ENCODE measurements at places on chromosomes 6 and 20. TPM values are rescaled to one million over a fixed set of nuclear protein-coding genes. Genes with fewer than 3 reads are reported as not detected.

The OLIG3 gene
- not detected for total RNA-seq

GRCh38 chr6:4256969-4257368 is 121.6 kb upstream of the ECI2 start:
- DNase-seq, result no peak

GRCh38 chr6:132070356-132070755 is 119.2 kb upstream of the CCN2 start:
- DNase-seq, result no peak

The DUSP15 gene
- total RNA-seq, result 4.7 TPM

- no peak for DNase-seq
These were observed 25.1 kb downstream of the JAG1 start for GRCh38 chr20:10648651-10649050.

The CCN6 gene
- not detected for total RNA-seq

DNA sequence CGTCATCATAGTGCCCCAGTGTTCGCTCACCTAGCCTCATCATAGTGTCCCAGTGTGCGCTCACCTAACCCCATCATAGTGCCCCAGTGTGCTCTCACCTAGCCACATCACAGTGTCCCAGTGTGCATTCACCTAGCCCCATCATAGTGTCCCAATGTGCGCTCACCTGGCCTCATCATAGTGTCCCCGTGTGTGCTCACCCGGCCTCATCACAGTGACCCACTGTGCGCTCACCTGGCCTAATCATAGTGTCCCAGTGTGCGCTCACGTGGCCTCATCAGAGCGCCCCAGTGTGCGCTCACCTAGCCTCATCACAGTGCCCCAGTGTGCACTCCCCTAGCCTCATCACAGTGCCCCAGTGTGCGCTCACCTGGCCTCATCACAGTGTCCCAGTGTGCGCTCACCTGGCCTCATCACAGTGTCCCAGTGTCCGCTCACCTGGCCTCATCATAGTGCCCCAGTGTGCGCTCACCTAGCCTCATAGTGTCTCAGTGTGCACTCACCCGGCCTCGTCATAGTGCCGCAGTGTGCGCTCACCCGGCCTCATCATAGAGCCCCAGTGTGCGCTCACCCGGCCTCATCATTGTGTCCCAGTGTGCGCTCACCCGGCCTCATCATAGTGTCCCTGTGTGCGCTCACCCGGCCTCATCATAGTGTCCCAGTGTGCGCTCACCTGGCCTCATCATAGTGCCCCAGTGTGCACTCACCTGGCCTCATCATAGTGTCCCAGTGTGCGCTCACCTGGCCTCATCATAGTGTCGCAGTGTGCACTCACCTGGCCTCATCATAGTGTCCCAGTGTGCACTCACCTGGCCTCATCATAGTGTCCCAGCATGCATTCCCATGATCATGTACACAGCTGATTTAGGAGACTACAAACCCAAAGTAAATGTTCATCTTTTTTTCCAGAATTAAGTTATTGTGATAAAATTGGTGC is 9.5 kb downstream of the TMEM242 start:
- DNase-seq, result no peak

DNA sequence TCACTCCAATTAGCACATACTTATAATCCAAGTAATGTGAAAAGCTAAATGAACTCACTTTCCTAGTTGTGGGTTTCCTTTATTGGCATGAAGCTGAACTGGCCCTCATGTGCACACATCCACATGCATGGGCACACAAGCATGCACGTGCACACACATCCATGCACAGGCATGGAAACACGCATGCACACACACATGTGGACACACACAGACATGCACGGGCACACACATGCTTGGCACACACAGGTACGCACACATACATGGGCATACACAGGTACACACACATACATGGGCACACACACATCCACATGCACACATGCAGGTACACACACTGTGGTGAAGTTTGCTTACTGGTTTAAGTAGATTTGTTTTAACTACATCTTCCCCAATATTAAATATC is 23.8 kb downstream of the SYNDIG1 start:
- DNase-seq, result no peak

The PLG gene
- 0.44 TPM for total RNA-seq

GRCh38 chr6:168333039-168333438 is 13.5 kb upstream of the DACT2 start:
- no peak for DNase-seq

GRCh38 chr6:168916576-168917211 is 337.0 kb downstream of the THBS2 start:
- peak; percentile 63 for DNase-seq

DNA sequence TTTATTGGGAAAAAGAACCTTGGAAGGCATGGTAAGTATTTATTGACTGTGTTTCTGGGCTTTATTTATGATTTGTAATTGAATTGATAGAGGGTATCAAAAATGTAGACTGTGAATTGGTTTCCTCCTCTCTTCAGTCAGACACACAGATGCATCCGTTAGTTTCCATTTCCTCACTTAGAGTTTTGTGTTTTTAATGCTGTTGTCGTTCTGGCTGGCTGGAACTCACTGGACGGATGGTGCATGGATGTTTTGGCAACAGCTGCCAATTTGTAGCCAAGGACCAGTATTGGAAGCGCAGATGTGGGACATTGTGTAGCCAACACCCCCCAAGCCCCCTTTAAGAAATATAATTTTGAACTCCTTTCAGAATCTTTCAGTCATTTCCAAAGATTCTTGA is 134.5 kb downstream of the JARID2 start:
- DNase-seq, result no peak

The NXT1 gene
- 30.8 TPM for total RNA-seq

GRCh38 chr6:71582820-71583219 is 294.2 kb downstream of the OGFRL1 start:
- no peak for DNase-seq

DNA sequence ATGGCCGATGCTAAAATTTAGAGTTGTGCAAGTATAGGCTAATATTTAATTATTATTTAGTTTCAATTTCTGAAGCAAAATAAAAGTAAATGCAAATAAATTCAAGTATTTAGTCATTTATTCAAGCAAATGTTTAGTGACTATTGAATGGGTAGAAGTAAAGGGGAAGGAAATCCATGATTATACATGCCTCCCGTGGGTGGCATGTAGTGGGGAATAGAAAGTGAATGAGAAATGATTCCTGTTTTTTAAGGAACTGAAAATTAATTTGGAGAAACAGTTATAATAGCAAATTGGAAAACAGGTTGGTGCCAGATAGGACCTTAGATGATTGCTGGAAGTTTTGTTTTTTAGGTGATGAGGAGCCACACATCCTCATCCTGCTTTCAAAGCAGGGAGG is 35.4 kb downstream of the FAM229B start:
- no peak for DNase-seq

GRCh38 chr6:35698858-35699257 is 10.1 kb upstream of the FKBP5 start:
- DNase-seq, result no peak

The MOG gene
- total RNA-seq, result not detected

The TBXT gene
- total RNA-seq, result not detected

DNA sequence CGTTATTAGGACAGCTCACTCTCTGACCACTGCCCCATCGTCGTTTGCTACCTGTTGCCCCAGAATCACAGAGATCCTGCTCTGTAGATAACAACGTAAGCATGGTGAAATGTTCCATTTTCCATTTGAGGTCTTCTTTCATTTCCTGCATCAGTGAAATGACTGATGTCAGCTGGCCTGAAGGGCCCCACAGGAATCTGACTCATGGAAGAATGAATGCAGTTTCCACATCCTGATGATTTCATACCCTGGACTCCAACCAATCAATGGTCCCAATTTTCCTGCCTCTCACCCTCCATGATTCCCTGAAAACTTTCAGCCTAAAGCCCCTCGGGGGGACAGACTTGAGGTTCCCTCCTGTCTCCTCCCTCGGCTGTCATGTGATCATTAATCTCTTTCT is 394.4 kb upstream of the CDH4 start:
- DNase-seq, result no peak

GRCh38 chr6:37134396-37135191 is 35.4 kb upstream of the PIM1 start:
- peak; percentile 84 for DNase-seq

GRCh38 chr6:10416863-10417641 is 2.2 kb upstream of the TFAP2A start:
- no peak for DNase-seq

The LRRC73 gene
- total RNA-seq, result 0.57 TPM

DNA sequence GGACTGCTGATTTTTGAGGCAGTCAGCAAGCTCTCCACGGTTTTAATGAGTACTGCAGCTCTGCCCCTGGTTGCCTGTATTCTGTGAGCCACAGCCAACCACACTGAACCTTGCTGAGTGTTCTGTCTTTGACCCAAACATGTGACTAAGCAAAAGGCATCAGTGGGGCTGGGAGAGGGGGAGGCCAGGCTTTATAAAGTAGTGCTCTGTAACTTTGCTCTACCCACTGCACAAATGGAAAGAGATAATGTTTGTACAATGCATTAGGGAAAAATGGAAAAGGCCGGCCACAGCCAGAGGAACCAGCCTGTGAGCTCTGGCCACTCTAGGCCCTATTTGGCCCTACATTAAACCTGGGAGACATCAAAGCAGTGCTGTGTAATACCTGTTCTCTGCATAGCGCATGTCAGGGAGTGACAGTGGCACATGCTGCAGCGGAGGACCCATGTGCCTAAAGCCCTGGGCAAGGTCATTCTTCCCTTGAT is 22.0 kb downstream of the KLHL31 start:
- DNase-seq, result no peak

GRCh38 chr20:7375905-7376304 is 564.4 kb downstream of the HAO1 start:
- no peak for DNase-seq

DNA sequence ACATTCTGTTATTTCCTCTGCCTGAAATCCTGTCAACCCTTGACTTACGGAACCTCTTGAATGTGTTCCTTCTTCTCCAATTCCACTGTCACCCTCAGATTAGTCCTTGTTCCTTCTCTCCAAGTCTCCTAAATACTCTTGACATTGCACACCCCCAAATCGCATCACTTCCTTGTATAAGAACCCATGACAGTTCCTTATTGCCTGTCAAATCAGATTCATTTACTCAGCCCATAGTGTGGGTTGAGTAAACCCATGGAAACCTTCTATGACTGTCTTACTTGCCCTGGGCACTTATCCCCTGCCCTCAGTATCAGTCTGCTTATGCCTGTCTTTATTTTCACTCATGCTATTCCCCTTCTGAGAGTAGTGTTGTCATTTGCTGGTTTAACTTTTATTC is 40.5 kb downstream of the ARMC2 start:
- DNase-seq, result no peak

DNA sequence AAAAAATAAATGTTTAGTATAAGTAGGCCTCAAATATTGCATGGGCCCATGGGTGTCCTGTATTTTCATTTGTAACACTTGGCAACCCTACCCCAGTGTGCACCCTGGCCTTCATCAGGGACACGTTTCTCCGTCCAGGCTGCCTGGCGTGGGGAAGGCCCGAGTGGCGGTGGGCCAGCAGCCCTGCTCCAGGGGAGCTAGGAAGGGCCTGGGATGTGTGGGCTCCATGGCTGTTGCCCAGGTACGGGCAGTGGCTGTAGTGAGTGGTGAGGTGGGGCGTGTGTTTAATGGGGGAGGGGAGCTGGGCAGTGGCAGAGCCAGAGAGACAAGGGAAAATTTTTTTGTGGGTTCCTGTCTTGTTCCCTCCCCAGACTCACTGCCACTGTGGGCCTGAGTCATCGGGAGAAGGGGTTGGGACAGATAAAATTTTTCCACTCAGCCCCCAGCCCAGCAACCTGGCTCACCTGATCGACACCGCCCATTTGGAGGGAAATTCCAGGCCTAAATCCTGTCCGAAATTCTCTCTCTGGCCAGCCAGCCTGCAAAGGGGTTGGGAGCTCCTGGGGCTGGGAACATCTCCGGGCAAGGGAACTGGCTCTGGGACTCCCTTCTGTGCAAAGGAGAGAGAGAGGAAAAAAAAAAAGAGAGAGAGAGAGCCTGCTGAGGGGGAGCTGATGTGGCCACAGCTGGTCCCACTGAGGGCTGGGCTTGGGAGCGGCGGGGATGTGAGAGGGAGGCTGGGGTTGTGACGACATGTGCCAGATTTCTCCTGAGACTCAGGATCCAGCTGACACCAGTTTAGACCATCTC is 32.5 kb upstream of the VEGFA start:
- peak; percentile 41 for DNase-seq

DNA sequence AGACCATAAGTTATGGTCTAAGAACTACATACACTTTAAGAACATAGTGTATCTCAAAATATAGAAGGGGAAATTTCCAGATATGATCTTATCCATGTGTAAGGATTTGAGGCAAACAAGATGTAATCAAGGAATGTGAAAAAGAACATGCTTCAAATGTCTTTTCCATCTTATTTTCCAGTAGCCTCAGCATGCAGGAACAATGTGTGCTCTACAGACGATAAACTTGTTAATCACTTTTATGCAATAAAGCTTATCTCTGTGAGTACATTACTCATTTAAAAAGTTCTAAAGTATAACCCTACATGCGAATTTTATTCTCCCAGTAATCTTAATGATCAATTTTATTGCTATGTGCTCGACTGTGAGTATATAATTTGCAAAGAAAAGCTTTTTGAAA is 185.2 kb downstream of the ALDH8A1 start:
- DNase-seq, result no peak

The SLC52A3 gene
- total RNA-seq, result 19.1 TPM

DNA sequence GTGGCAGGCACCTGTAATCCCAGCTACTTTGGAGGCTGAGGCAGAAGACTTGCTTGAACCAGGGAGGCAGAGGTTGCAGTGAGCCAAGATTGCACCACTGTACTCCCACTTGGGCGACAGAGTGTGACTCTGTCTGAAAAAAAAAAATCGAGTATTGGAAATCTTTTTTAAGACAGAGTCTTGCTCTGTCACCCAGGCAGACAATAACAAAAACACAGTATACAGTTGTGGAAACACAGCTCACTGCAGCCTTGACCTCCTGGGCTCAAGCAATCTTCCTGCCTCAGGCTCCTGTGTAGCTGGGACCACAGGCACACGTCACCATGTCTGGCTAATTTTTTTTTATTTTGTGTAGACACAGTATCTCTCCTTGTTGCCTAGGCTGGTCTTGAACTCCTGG is 15.0 kb downstream of the NANP start:
- no peak for DNase-seq

- DNase-seq, result no peak
These were observed 514 bp downstream of the ACOT13 start for GRCh38 chr6:24667378-24667803.

GRCh38 chr6:12890171-12890790 is 173.7 kb downstream of the PHACTR1 start:
- DNase-seq, result no peak

DNA sequence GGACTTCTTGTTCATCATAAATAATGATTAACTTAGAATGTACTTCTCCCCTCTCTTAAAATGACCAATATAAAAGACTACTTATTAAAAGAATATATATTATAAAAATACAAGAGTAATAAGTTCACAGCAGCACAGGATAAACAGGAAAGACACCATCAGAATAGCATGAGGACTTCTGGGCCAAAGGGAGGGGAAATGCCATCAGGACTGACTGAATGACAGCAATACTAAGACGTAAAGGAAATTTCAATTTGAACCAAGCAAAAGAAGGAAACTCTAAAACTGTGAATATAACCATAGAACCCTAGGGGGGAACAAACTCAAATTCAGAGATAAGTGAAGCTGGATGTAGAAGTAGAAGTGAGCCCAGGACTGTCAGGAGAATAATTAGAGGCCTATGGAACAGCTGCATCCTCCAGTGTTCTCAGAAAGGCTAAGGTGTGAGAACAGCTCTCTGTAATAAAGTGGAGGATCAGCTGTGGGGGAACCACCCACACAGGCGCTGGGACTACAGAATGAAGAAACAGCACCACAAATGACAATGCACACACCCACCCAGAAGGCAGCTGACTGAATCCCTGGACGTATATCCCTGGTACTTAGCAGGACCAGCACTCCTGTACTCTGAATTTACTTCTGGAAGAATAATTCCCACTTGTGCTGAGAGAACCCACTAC is 37.8 kb downstream of the ZHX3 start:
- no peak for DNase-seq

The TAGAP gene
- 4.9 TPM for total RNA-seq
